ENCODE measurements at places on chromosomes 12 and 14. TPM values are rescaled to one million over a fixed set of nuclear protein-coding genes. Genes with fewer than 3 reads are reported as not detected.

- DNase-seq = no peak
Observed at GRCh38 chr14:68479247-68479646, 313.6 kb downstream of the ZFP36L1 start.

GRCh38 chr14:50957296-50957695 is 13.0 kb upstream of the PYGL start:
- no peak for DNase-seq

GRCh38 chr12:107525719-107526554 is 159.7 kb upstream of the PWP1 start:
- DNase-seq = no peak

- no peak for DNase-seq
Observed at GRCh38 chr12:100987552-100988521, 193.3 kb downstream of the ANO4 start.

- DNase-seq = no peak
Observed at GRCh38 chr12:2618291-2618995, 176.3 kb upstream of the FKBP4 start.

DNA sequence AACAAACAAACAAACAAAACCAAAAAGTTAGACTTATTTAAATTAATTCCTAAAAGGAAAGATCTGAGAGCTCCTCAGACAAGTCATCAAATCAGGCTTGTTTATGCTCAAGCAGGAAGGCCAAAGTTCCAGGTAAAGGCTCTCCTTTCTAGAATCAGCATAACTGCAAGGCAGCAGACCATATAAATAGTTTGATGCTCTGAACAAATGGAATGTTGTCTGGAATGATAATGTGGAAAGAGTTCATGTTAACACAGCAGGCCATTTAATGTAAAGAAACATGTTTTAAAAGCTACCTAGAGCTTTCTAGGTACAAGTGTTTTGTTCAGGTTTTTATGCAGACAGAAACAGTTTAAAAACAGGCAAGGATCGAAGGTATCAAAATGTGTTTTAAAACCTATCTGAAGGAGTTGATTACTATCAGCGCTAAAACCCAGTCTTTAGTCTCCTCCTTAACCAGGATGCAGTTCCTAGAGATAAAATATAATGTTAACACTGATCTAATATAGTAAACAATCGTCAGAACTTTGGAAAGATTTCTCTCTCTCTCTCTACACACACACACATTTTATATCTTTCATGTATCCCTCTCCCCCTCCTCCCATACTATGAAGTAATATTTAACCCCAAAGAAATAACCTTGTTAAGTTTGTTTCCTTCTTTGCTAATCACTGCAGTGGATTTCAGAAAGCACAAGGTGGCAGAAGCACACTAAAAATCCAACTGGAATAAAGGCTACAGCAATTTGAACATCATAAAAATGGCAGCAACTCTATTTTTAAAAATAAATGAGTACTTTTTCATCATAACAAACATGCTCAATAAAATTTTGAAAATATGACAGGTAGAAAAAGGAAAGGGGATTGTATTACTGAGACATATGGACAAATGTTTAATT is 135.5 kb downstream of the PAWR start:
- peak; percentile 28 for DNase-seq

DNA sequence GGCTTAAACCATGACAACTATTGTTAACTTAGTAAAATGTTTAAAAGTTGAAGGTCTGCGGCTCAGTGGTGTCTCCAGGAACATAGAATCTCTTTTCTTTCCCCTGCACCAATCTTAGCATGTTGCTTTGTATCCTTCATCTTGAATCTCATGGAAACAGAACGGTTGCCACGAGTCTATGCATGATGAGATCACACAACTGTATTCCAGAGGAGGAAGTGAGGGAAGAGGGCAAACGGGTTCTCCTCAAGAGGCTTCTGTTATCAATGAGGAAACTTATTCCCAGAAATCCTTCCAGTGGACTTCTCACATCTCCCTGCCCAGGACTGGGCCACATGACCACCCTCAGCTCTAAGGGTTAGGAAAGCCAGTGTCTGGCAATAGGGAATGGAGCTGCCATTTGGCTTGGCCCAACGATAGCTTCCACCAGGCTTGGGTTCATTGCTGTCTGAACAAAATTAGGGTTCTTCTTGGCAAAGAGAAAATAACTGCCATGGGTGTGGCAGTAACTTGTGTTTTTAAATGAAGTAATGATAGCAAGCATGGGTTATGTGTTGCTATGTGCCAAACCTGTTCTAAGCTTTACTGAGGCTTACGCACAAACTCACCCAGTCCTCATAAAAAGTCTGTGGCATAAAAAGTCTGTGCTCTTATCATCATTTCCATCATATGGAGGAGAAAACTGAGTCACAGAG is 17.4 kb downstream of the PLXNC1 start:
- no peak for DNase-seq

DNA sequence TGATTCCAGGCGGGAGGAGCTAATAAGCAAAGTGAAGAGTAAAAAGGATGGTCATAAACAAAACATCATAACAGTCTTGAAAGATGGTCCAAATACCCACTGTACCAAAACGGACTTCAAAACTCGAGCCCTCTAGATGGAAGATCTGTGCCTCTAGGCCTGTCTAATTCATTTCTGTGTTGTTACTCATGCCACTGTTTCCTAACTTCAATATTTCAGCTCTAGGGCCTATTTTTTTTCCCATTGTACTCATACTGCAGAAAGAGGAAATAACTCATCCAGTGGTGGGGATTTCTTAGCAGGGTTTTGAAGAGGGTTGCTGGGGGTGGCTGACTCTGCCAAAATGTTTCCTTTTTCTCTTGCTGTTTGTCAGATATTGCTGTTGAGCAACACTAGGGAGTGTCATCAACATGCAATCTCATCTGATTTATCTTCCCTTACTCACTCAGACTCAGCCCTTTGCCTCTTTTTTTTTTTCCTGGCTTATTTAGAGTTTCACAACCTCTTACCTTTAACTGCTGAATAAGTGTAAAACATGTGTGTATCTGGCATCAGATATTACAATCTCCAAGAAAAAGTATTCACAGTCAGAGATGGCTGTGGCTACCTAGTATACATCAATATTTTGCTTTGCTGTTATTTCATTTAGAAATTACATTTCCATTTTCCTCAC is 189.6 kb downstream of the DUSP6 start:
- no peak for DNase-seq

GRCh38 chr14:19754172-19754571 is 10.8 kb downstream of the OR4Q3 start:
- no peak for DNase-seq

DNA sequence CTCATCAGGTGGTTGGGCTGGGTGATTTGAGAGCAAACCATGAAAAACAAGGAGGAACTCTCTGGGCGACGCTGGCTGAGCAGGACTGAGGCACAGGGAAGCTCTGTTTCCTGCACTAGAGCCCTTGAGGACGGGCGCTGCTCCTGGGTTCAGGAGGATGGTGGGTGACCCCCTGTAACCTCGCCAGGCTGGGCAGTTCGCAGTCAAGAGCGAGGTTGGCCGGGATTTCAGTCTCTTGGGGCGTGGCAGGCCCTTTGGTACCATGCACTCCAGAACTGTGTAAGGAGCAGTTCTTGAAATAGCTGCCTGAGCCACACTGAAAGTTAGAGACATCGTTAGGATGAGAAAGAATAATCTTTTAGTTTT is 202.2 kb downstream of the TSPAN9 start:
- DNase-seq = no peak

DNA sequence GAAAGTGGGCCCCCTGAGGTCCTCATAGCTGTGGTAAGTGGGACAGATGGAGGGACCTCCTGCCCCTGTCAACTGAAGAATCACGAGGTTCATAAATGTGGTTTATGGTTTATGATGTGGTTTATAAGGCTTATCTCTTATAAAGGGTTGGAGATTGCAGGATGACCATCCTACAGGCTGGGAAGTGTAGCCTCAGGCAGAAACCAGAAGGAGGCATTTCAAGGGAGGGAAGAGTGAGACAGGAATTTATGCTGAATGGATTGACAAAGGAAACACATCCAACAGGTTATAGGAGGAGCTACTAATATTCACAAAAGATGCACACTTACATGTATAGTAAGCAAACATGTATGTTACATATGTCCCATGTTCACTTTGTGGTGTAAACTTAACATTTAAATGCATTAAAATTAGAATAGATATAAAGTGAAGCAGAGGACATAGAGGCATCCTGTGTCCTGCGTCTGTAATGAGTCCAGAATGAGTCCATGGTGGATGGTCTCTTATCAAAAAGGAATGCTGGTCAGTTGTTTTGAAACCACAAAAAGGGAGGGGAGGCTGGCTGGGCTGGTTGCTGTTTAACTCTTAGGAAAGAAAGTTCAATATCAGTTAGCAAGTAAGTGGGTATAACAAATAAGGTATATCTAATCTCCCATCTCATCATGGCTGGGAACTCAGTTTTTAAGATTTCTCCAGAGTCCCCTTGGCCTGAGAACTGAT is 149.0 kb upstream of the RMST start:
- DNase-seq = no peak

DNA sequence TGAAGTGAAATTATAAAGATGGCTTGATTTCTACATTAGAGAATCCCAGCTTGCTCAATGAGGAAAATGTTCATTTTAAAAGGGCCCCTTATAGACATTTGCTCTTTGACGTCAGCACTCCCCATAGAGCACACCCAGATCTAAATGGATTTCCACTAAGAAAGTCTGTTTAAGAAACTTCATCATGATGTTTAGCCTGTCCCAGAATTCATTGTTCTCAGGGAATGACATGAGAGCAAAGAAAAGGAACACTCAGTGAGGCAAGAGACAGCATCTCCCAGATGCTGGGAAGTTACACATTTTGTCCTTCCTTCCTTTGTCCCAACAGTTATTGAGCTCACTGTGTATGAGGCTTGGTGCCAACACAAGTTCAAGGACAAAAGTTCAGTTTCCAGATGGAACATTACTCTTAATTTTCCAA is 4.9 kb downstream of the PHLDA1 start:
- no peak for DNase-seq

GRCh38 chr12:25958428-25959070 is at the start of gene RASSF8:
Gene RASSF8 (plus strand): TSS chr12:25958682. CDS start chr12:26055344, 96,662 bp downstream.
- DNase-seq = peak; percentile 23

GRCh38 chr12:29634057-29634456 is 136.6 kb upstream of the OVCH1 start:
- DNase-seq = no peak

DNA sequence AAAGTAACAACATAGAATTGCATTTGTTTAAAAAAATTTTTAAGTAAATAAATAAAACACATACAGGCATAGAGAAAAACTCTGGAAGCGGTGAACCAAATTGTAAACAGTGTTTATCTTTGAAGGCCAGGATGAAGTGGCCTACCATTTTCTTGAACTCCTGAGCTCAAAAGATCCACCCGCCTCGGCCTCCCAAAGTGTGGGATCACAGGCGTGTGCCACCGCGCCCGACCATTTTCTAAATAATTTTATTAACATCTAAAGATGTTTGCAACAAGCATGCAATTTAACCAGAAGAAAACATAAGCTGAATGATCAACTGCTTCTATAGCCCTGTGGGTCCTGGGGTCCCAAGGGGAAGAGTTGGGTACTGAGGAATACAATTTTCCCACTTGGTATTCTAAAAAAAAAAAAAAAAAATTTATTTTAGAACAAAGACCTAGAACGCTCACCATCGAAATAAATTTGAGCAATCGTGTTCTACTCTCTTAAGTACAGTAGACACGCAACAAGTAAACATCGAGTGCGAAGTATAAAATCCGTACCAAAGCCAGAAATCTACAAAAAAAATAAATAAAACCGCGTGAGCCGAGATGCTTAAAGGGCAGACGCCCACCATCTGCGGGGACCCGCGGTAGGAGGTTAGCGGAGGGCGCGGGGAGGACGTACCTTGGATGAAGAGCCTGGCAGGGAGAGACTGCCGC is 484 bp downstream of the MIS18BP1 start:
- no peak for DNase-seq

DNA sequence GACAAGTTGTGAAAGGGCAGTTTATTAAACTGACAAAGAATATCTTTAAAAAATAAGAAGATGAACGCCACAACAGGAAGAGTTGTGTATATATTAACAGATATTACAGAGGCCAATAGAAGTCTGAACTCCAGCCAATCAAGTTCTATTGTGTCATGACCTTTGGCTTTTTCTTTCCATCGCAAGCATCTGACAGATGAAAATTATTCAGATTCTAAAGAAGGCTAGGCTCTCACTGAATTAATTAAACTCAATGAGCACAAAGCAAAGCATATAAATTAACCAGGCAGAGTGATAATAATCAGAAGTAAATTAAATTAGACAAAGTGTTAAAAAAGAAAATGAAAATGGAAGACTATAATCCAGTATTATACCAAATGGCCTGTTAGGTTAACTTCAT is 62.0 kb upstream of the PYGL start:
- DNase-seq = no peak

DNA sequence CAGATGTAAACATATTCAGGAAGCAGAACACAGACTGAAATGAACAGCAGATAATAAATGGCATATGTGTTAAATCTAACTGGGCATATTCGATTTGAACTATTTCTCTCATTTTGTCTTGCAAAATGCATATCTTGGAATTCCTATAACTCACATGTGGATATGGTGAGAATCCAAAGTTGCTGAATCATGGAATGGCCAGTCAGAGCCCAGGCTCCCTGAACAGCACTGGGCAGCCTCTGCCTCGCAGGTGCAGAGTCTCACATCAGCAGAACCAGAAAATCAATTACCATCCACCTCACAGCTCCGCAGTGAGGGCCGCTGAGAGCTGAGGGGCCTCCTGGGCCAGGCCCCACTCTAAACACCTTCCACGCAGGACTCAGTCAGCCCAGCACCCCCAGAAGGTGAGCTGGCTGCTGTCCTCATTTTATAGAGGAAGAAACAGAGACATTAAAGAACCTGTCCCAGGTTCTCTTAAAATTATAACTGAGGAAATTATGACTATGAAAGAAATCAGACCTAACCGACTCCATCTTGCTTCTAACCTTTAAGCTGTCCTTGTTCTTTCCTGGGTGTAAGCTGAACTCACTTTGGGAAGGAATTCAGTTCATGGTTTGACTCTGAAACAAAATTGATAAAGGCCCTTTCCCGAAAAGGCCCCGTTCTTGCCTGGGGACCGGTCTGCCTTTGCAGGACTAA is 269.1 kb upstream of the SFSWAP start:
- DNase-seq = no peak

DNA sequence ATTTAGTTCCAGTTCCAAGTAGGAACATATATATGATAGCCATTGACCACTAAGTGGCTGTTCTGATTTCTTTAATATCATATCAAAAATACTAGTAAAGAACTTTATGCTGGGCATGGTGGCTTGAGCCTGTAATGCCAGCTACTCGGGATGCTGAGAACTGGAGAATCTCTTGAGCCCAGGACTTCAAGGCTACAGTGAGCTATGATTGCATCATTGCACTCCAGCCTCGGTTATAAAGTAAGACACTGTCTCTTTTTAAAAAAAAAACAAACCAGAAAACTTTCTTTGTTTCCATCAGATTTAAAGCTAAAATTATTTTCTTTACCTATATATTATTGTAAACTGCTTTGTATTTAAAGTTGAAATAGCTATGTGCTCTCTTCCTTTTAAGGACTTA is 127.0 kb downstream of the SCAF11 start:
- no peak for DNase-seq

GRCh38 chr14:79749065-79749464 is 462.2 kb downstream of the DIO2 start:
- no peak for DNase-seq

ARHGAP5 gene
- total RNA-seq = 338 TPM

NCKAP5L gene
- total RNA-seq = 13.3 TPM

ZFHX2 gene
- 0.32 TPM for total RNA-seq

GNB3 gene
- 2.5 TPM for total RNA-seq

FGF23 gene
- not detected for total RNA-seq

MANSC4 gene
- total RNA-seq = not detected

IRAK3 gene
- 40.3 TPM for total RNA-seq

TAS2R42 gene
- not detected for total RNA-seq

TAS2R10 gene
- total RNA-seq = 7.8 TPM

Data from urinary bladder (tissue), 4 donors.